NCI-H2081 treated with DMSO at 0.1 percent for 48 hours (cell line): ENCODE measurements at places on chromosomes 3 and 15.

DNA sequence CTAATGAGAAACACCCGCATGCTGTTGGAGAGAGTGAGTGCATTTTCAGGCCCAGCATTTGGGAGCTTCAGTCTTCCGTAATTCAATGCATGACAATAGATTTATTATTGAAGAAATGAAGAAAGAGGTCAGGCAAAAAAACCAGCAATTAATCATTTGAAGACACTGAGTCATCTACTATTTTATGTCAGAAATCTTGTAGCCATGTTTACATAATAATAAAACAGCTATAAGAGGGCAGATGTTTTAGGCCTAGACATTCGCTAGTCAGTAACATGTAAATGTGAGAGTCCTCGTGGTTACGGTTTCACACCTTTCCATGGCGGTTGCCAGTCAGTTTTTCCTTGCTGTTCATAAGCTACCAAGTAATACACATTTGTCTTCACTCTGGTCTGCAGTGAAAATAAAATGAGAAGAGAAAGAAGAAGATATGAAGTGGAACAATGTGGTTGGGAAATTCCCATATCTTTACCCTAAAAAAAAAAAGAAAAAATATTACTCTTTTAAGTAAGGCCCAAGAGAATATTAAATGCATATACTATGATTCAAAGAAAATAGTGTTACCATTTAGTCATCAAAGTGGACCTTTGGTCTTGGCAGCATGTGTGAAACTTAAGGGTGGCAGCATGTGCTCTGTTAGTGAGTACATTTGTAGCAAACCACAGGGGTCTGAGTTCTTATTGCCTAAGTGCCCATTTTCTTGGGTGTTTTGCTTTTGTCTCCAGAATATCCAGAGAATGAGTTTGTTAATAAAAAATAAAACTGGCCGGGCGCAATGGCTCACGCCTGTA, 140.5 kb upstream of the TBL1XR1 start:
- no peak for DNase-seq

- DNase-seq: no peak
These were observed 43.8 kb upstream of the UACA start for GRCh38 chr15:70806992-70807712.

DNA sequence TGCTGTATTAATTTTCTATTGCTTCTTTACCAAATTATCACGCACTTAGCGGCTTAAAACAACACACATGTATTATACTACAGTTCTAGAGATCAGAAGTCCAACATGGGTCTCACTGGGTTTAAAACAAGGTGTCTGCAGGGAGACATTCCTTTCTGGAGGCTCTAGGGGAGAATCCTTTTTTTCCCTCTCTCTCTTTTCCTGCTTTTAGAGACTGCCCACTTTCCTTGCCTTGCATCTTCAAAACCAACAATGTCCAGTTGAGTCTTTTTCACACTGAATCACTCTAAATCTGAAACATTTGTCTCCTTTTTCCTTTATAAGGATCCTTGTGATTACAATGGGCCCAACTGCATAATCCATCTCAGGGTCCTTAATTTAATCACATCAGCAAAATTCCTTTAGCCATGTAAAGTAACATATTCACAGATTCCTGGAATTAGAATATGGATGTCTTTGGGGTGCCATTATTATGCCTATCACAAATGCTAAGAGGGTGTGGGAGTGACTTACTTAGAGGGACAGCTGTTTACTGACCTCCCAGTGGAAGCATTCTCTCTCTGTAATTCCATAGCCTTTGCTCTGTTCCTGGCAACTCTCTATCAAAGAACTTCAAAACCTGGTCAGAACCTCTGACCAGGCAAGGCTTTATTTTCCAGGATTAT, 21.8 kb downstream of the CD200 start:
- no peak for DNase-seq

- DNase-seq: no peak
These were observed 51.2 kb upstream of the GATA2 start for GRCh38 chr3:128544190-128544589.

GRCh38 chr3:170027233-170028102, 10.3 kb upstream of the GPR160 start:
- no peak for DNase-seq

GRCh38 chr15:49558929-49559328, 61.7 kb downstream of the FAM227B start:
- DNase-seq: no peak

GRCh38 chr3:127881586-127881985, 33.4 kb upstream of the KBTBD12 start:
- no peak for DNase-seq

DNA sequence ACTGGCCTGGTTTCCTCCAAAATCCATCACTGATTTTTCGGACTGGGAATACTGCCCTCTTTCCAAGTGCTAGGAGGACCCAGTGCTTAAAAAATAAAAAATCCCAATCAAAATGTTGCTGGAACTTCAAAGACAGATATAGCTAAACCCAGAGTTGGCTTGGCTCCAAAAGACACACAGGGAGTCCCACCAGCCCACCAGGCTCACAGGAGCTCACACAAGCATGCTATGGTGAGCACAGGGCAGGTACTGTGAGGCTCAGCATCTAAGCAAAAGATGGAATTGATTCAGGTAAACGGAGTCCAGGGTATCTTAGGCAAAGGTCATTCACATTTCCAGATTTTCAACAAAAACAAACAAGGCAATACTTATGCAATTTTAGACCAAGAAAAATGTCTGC, 3.7 kb downstream of the TRANK1 start:
- DNase-seq: no peak

DNA sequence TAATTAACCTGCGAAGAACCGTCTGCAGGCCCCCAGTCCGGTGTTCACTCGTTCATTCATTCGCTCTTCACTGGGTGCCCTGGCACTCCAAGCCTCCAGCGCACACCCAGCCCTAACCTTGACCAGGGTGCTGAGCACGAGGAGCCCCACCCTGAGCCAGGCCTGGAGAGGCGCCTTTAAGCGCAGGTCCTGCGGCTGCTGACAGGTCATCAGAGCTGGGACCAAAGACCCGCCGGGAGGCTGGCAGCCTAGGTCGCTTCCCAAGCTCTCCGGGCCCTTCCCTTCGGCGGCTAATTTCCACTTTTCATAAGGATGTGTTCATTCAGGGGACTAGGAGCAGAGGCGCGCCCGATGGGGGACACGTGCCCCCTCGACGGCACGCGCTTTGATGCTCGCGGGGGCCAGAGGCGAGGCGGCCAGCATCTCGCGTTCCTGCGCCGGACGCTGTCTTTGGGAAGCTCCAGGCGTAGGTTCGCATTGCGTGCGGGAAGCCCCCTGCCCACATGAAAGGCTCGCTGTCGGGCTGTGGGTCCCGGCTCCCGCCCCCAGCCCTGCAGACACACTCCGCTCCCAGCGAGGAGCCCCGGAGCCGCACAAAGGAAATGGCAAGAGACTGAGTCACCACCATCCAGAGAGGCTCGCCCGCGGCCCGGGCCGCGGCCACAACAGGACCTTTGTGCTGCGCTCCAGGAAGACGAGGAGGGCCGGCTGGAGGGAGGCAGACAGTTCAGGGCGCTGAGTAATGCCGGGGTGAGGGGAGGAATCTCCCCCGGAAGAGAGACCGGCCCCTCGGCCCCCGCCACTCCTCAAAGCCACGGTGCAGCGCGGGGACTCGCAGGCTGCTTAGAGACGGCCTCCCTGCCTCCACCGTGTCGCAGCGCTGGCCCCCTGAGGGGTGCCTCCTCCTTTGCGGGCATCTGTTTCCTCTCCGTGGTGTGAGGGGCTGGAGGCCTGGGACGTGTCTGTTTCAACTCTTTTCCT, 266.4 kb upstream of the HES1 start:
- DNase-seq: no peak

DNA sequence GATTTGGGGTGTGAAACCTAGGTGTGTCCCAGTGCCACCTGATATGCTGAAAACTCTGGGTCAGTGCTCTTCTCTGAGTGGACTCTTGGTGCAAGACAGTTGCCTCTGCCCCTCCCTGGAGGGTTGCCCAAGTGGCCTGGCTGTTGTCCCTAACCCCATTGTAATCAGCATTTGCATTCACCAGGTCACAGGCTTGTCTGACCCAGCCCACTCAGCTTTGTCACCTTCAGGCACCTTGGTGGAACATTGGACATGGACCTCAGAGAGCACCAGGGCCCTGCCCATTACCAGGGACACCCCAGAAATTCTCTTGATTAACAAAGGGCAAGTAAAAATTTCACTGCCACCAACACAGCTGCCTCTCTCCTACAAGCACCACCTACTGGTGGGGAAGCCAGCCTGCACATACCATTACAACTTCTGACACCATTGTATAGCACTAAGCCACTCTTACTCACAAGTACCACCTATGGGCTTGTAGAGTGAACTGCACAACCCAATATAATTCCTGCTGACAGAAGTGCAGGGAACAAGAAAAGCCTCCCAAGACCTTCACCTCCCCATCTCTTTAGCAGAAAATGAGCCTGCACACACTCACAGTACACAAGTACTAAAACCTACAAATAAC, 324.6 kb downstream of the EPHA6 start:
- no peak for DNase-seq

DNA sequence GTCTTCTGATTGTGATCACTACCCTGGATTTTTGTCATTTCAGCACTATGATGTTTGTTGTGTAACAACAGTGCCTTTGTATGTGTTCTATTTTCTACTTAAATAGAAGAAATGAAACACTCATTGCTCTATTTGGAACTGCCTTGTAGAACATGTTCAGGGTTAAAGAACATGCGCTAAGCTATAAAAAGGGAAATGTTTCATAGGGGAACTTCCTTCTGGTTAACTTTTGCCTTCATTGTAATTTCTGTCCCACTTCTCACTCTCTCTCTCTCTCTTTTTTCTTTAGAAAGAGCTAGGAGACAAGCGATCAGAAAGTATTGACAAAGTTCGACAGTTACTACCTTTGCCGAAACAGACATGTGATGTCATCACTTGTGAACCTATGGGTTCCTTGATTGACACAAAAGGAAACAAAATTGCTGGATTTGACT, at the start of gene P2RY12:
P2RY12 (minus strand) TSS at position 13 of the 434 bp plus-strand sequence. CDS start 45,908 bp downstream, outside the sequence.
- DNase-seq: no peak

DNA sequence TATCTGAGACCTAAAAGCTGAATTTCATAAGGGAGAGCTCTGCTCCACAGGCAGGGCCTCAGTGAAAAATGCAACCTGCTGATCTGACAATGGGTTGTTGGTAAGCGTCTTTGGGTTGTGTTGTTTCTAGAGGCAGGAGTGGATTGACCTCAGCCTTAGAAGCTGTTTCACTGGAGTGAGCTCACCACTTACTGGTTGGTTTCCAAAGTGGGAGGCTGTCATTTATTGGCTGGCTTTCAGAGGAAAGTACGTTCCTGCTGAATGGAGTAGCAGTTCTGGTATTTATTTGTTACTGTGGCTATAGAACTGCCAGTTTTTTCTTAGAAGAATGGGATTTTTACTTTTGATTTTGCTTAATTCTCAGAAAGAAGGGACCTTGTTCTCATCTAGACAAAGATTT, 29.3 kb upstream of the COL6A5 start:
- no peak for DNase-seq

DNA sequence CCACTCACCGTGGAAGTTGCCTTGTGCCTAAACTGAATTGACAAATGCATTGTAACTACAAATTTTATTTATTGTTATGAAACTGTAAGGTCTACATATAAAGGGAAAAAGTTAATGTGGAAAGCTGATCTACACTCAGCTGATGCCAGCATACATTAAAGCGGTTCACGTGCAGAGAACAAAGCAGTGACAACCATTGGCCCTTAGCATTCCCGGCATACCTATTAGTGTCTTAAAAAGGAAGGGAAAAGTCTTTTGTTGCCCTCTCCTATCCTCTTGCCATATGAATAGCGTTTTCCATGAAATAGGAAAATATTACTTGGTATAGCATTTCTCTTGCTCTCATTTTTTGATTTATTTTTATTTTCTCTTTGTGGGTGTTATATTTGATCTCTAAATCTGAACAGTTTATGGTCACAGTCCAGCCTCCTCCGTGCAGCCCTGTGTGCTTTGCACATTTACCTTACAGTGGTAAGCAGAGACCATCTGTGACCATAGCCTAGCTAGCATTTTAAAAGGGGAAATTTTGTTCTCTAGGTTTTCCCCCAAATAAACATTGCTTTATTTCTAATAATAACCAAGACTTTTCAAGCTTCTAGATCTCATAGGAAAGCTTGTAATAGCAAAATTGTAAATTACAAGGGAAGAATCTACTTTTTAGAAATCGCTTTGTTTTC, 89.7 kb upstream of the CGNL1 start:
- no peak for DNase-seq

DNA sequence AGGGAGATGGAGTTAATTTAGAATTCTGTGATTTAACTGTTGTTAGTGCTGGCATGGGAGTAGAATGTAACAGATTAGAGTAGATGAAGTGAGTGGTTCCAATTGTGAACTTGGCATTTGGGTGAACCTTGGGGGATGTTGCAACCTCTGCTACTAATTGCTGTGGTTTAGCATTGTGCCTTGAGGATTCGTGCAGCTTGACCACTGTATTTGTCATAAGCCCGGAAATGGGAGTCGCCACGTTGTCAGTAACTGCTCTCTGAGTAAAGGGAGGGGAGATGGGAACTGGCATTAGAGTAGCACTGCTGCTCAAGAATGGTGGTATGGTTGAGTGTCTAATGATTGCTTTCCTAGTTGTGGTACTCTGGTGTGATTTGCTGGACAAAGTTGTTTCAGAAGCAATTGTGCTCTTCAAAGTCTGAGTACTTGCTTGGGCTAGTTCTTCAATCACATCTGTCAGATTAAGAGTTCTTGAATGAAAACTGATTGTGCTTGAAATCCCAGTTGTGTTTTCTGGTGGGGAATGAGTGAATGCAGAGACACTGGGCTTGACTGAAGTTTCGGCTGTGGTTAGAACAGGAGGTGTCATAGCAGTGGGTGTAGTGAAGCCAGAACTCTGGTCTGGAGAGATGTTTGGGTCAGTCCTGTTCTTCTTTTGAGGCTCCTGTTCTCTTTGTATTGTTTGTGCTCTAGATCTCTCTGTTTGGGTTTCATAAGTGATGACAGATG, 15.4 kb downstream of the IGSF10 start:
- DNase-seq: no peak

- DNase-seq: no peak
These were observed 33.3 kb downstream of the CYP11A1 start for GRCh38 chr15:74334127-74334526.

DNA sequence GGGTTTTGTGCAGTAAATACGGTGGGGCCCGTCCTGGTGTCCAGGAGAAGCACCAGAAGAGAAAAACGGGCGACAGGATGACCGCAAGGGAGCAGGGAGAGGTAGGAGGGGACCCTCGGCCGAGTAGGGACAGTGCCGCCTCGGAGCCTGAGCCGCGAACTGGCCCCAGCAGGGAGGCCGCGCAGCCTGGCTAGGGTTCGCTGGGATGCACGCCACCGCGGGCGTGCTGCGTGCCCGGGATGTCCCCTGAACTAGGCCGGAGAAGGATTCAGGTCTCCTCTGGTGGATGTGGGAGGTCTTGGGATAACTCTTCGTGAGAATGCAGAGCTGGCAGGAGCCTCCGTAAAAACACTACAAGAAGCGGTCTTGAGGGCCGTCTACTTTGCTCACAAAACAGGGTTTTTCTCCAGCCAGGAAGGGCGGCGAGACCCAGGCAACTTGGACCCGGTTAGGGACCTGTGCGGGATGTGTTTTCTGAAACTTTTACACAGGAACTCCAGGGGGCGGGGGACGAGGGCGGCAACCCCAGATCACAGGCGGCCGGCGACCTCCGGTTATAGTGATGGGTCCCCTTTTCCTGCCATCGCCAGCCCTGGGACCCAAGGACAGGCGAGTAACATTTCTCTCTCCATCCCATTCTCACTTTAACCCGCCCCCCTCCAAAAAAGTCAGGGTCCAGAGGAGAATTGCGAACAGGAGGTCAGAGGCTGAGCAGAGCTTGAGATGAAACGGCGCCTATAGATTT, 35.5 kb downstream of the NR2F2 start:
- no peak for DNase-seq
